ENCODE measurements at places on chromosomes 4 and X.

- no peak for DNase-seq
Measured at GRCh38 chr4:166846939-166847338, 387.4 kb downstream of the SPOCK3 start.

DNA sequence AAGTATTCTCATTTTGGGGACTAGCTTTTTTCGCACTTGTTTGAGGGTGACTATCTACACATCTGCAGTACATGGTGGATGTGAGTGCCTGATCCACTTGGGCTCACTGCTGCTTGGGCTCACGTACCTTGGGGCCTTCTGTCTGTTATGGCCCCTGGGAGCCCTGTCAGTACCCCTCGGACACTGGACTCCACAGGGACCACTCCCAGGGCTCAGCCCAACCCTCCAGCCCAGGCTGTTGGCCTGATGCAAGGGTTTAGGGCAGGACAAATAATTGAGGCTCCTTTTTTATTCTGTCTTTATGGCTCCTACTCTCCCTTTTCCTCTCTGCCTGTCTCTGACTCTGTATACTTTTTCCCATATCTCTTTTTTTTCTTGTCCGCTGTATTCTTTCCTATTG, 32.7 kb upstream of the MSN start:
- no peak for DNase-seq

DNA sequence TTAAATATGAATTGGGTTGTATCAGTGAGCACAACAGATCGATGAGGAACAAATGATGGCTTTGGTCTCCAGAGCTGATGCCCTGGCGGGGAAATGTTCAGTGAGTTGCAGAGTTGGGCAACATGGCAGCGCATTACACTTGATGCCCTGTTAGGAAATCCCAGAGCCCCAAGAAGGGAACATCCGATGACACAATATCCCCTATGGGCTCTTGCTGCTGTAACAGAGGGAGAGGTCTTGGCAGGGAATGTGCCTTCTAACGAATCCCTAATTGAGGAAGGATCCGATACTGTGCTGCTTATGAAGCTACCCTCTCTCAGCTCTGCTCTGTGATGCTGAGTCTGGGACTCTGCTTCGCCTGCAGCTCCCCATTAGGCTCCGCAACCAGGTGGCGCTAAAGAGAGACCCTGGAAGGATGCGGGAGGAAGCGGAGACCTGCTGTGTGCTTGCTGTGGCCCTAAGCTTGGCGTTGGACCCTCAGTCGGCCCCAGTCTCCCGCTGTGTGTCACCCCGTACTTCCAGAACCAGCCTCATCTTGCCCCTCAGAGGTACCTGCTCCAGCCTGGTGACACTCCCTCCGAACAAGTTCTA, 38.9 kb downstream of the PDHA1 start:
- DNase-seq: no peak

DNA sequence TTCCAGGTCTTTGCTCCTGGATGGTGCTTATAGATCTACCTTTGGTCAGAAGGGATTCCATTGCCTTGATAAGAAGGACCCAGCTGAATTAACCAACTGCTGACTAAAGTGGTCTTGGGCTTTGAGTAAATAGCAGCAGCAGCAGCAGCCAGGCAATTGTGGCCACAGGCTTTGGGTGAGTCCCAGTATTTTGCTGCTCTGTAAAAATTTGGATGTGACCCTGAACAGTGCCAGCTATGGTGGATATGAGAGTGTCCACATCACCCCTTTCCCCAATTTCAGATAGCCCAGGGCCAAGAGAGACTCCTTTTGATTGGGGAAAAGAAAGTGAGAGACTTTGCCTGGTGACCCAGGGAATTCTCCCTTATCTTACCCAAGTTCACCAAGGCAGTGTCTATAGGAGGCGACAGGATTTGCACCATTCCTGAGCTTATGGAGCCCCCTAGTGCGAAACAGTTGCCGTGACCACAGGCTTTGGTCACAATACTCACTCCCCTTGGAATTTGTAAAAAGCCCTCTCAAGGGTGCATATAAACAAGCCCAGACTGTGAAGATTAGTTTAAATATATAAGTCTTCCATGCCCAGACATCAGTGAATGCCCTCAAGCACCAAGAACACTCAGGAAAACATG, 518.0 kb downstream of the TMA16 start:
- no peak for DNase-seq

DNA sequence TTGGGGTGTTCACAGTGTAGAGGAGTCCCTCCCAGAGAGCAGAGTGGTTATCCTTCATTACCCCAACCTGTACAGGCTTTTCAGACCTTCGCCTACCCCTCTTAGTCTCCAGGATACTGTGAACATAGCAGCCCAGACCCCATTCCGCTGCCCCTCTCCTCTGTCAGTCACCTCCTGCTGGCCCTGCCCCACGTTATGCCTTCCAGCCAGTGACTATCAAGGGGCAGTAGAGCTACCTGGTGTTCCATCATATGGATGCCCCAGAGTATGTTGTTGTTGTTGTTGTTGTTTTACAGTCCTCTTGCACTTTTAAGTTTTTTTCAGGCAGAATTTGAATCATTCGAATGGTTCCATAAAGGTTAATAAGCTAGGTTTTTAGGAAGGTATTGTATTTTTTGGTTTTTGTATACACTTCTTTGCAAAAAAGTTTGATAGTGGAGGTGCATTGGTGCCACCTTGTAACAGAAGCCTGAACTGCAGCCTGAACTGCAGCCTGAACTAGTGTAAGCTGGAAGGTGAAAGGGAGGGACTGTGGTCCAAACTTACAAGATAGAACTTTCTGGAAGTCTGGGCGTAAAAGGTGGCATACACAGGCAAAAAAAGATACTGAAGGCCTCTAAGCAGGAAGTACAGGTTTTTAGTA, 101.4 kb upstream of the RAB40AL start:
- DNase-seq: peak; percentile 2

GRCh38 chr4:53840643-53841042, 223.8 kb downstream of the CHIC2 start:
- no peak for DNase-seq

- no peak for DNase-seq
Measured at GRCh38 chr4:40086421-40086820, 29.8 kb downstream of the N4BP2 start.

DNA sequence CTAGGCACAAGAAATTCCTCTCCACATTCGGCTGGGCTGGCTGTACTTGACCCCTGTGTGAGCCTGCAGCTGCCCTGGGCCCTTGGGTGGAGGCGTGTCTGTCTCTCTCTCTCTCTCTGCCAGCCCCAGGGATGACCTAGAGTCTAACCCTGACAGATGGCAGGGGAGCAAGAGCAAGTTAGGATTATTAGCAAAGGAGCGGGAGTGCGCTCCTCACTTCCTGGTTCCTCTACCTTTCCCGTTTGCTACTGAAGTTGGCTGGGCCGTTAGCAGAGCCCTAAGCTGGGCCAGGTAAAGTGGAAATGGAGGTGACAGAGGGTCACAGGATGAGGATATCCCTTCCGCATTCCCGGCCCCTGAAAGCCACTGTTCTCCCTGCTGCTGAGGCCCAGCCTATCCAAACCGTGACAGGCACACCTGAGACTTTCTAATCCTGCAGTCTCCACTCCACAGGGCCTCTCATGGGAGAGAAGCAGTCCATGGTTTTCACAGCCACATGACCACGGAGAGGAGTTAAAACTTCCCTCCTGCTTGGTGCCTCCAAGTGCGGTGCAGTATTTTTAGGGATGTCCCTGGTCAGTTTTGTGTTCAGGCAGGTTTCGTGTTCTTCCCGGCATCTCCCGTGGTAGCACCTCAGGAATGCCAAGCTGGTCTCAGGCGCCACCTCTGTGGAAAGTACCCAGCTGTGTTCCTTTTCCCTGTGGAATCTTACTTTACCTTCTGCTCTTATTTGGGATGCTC, 79.3 kb downstream of the CLDN22 start:
- no peak for DNase-seq

DNA sequence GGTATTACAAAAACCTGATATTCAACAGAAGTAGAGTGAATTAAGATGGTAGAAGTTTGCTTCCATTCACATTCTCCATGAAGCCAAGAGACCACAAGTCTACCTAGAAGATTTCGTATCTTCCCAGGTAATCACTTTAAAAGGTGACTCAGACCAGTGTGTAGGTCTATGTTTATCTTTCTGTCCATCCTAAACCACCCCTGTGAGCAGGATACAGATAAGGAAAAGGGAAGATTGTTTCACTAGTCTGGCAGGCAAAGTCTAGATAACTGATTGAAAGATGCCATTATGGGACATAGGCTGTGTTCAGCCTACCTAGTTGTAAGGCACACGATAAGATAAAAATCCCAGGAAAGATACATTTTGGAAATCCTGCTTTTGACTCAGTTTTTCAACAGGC, 244.3 kb upstream of the NWD2 start:
- no peak for DNase-seq

DNA sequence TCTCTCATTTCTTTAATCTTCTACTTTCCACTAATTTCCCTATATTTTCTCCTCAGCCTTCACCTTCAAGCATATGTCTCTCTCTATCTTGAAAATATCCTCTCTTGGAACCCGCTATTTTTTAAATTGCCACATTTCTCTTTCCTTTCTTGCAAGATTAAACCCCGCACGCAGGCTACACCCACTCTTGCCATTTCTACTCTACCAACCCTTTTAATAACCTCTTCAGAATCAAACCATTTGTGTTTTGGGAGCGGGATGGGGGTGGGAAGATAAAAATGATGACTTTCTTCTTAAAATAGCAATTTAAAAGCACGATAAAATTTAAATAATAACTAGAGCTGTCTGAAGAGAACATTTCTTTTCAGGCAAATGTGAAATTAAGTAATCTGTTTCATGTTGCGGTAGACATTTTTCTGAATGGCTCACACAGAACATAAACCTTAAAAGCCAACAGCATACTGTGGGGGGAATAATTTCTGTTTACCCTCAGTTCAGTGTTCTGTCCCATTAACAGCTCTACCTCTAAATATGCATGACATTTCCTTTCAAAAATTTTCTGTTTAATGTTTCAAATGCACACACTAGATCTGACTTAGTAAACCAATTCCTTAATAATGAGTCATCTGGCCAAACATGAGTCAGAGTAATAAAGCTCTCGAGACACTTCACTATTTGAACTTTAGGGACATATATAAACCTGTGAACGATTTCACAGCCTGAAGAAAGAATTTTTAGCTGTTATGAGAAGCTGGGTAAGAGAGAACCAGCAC, 20.5 kb downstream of the ARSJ start:
- DNase-seq: no peak

- no peak for DNase-seq
Measured at GRCh38 chrX:154804957-154805695, at the start of gene MPP1. Gene MPP1 (minus strand): TSS chrX:154805485. CDS start chrX:154805373, 112 bp downstream.

DNA sequence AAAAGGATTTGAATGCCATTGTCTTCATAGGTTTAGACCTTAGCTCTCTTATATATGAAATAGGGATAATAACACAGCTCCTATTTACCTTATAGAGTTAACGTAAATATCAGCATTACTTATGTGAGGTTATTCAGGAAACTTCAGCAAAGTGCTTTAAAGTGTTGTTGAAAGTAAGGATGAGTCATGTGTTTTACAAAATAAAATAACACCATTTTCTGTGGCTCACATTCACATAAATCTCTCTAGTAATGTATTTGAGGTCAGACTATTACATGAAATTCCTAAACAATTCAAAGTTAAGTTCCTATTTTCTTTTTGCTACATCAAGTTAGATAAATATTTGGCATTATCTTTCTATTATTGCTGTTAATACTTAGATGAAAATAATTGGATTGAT, 2.9 kb downstream of the GNRHR start:
- no peak for DNase-seq

- DNase-seq: no peak
Measured at GRCh38 chrX:77953708-77954107, 15.7 kb downstream of the PGAM4 start.

DNA sequence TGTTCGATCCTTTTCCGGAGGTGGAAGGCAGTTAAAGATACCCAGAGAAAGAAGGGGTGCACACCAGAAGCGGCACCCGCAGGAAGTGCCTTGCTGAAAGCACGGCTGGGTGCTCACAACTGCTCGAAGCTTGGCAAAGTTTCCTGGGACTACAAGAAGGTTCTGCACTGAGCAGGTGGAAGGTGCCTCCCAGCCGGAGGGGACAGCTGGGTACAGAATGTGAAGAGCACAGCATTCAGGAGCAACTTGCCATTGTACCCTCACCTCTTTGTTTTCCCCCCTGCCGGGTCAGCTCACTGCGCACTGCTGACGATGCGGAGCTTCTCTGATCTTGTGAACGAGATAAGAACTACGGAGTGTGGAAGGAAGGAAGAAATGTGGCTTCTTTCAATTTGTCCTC, 289.2 kb downstream of the FBXW7 start:
- DNase-seq: no peak

GRCh38 chrX:152601848-152602616, 35.7 kb upstream of the GABRQ start:
- DNase-seq: no peak

DNA sequence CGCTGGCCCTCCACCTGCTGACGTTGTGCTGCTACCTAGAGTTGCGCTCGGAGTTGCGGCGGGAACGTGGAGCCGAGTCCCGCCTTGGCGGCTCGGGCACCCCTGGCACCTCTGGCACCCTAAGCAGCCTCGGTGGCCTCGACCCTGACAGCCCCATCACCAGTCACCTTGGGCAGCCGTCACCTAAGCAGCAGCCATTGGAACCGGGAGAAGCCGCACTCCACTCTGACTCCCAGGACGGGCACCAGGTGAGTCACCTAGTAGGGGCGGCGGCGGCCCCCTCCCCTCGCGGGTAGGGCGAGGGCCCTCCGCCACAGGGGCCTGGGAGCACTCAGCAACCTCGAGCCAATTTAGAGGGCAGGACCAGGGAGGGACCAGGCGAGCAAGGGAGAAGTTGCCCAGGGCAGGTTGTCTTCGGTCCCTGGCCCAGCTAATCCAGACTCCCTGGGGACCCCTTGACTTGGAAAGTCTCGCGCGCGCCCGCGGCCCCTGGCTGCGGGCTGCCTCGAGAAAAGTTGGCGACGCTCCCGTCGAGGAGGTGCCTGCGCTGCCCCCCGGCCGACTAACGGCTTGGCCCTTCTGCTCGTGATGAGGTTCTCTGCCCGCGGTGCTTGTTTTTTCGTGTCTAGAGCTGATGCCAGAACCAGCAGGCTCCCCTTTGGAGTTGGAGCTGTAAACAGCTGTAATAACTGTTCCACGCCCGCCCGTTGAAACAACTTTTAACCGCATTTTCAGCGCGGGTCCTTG, 717 bp downstream of the EDA start:
- no peak for DNase-seq

- no peak for DNase-seq
Measured at GRCh38 chrX:7316280-7316679, 168.3 kb upstream of the PUDP start.

GRCh38 chr4:88963817-88964216, 93.2 kb downstream of the FAM13A start:
- DNase-seq: no peak

DNA sequence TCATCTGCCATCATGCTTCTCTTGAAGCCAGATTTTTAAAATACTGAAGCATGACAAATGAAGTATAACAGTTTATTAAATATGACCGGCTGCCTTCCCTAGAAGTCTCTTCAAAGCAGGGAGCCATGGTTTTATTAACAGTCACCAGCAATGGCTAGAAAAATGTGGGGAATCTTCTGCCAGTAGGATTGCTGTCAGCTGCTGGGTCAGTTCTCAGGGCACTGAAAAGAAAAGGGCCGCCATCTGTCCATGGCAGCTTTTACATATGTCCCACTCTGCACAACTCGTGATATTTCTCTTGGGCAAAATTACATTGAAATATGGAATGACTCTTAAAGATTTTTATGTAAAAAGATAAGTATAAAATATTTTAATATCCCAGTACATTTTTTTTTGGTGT, 2.8 kb downstream of the CCNG2 start:
- DNase-seq: no peak
